ENCODE measurements at places on chromosomes 4 and X.

- peak; percentile 29 for DNase-seq
Measured at GRCh38 chr4:5366421-5366820, 315.1 kb downstream of the STK32B start.

DNA sequence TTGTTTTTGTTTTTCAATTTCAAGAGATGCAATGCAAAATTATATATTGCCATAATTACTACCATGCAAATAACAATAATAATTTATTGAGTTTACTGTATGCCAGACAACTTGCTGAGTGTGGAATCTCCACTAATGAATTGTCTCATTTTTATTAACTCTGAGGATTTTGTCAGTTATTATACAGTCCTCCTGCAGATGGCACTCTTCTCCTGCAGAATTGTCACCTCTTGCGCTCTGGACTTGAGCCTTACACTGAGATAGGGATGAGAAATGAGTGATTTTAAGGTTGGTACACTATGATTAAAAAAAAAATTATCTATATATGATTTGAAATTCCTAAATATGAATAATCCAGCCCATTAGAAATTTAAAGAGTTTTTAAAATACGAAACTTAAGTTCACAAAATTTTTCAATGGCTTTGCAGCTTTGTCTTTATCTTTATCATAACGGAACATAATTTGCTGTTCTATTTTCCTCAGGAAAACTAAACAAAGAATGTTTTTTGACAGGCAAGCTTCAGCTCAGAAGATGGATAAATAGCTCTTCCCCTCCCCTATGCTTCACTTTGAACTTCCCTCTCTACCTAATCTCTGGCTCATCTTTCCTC, 12.7 kb upstream of the PAQR3 start:
- peak; percentile 26 for DNase-seq

- DNase-seq: peak; percentile 44
Measured at GRCh38 chrX:104987063-104987462, 233.4 kb downstream of the TEX13A start.

GRCh38 chr4:100162027-100162685, 28.1 kb downstream of the DDIT4L start:
- DNase-seq: no peak

- DNase-seq: no peak
Measured at GRCh38 chr4:75028196-75028854, 95.4 kb downstream of the PARM1 start.

GRCh38 chr4:81594490-81595159, 122.9 kb upstream of the RASGEF1B start:
- no peak for DNase-seq

DNA sequence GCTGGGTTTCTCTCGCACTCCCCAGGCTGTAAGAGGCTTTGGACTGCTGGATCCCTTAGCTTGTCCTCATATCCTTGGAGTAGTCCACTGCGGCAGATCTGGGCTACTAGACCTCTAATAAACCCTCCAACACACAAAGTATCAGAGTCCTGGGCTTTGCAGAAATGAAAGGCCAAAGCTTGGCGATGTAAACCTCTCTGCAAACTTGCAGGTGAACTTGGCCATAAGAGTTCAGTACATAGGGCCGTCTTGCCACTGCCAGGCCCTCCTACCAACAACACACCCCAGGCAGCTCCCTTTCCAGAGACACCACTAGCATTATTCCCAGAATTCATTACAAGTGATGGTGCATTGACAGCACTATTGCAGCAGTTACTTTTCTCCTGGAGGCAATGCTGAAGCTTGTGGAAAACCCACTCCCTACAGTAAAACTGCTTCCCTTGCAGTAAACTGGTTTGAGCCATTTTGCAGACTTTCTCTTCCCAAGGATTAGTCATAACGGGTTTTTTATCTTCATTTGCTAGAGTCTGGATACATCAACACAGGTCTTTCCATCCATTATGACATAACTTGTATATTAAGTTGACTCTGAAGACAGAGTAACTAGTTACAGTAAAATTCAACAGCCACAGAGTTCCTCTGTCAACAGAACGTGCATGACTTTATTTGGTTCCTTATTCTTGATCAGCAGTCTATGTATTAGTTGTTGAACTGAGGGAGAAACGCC, 2.4 kb downstream of the ANKRD50 start:
- DNase-seq: no peak

- no peak for DNase-seq
Measured at GRCh38 chrX:7828594-7828993, 14.4 kb upstream of the VCX start.

- no peak for DNase-seq
Measured at GRCh38 chr4:13218326-13218958, 265.7 kb downstream of the RAB28 start.

- no peak for DNase-seq
Measured at GRCh38 chrX:129462707-129463106, 60.6 kb downstream of the SMARCA1 start.

- DNase-seq: peak; percentile 74
Measured at GRCh38 chr4:184384056-184384809, 90.1 kb downstream of the IRF2 start.

DNA sequence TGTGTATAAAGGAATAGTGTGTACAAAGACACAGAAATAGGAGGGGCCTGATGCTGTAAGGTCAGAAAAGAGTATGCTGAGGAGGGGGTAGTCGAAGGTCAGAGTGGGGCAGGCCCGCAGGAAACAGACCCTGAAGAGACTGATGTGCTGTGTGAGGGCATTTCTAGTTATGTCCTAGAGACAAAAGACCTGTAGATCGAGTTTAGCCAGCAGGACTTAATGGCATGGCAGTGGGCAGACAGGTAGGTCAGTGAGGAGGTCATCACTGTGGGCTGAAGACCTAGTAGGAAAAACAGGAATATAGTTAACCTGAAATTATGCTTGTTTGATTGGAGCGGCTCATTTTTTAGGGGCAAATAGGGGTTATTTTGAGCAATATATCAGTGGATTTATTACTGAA, 57.1 kb downstream of the KIAA0232 start:
- DNase-seq: no peak

DNA sequence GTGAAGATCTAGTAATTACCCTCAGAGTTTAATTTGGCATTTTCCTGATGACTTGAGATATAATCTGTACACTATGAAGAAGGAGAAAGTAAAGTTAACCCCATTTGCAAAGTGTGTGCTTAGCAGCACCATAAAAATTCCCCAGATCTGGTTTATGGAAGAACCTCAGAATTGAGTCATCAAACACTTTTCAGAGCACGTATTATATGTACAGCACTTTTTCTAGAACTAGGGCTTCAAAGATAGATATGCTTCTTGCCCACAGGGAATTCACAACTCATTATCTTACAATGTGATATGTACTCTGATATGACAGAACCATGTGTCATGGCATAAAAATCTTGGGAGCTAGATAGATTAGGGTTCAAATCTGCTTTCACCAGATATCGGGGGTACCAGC, 150.9 kb downstream of the SLC10A7 start:
- no peak for DNase-seq

GRCh38 chr4:82090717-82091116, 283.1 kb downstream of the HNRNPD start:
- DNase-seq: no peak

GRCh38 chrX:11970578-11971359, 167.5 kb upstream of the FRMPD4 start:
- DNase-seq: peak; percentile 51

DNA sequence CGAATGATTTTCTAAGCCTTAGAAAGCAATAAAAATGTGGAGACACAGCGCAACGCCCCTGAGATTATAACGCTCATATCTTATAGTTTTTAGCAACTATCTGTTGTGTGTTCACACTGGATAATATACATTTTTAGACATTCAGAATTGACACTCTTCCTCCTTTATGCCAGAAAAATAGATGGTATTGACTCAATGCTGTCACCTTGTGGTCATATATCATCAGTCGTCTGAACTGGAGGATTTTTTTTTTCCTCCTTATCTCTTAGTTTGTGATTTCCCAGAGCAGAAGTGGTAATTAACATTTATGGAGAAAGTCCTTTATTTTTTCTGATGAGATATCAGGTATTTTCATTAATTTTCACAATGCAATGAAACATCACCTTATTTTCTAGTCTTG, 759.6 kb downstream of the RAB28 start:
- peak; percentile 12 for DNase-seq

DNA sequence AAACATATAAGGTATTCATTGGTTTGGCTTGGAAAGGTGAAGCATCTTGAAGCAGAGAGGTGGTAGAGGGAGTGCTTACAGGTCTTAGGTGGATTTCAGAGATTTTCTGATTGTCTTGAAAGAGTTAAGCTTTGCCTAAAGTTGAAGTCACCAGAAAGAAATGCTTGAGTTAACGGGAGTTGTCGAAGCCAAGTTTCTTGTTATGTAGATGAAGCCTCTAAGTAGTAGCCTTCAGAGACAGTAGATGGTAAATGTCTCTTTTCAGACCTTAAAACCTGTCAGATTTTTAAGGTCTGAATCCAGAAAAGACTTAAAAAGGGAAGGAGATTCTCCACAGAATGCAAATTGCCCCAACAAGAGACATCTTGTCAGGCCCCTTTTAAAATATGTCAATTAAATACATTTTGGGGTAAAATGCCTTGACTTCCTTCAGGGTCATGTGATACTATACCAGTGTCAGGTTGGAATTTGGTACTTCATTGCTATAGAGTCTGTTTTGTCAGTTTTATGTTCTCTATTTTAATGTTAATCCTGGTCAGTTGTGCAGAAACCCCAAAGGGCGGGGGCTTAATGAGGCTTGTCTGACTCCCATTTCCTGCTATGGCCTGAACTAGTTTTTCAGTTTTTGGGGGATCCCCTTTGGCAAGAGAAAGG, 81.0 kb downstream of the PCDH18 start:
- DNase-seq: no peak

- peak; percentile 65 for DNase-seq
Measured at GRCh38 chr4:76744241-76744921, 153.6 kb downstream of the SOWAHB start.
